ENCODE measurements at places on chromosomes 7 and 10.

GRCh38 chr10:93437946-93438612 lies 44.1 kb downstream of the MYOF start:
- no peak for DNase-seq

DNA sequence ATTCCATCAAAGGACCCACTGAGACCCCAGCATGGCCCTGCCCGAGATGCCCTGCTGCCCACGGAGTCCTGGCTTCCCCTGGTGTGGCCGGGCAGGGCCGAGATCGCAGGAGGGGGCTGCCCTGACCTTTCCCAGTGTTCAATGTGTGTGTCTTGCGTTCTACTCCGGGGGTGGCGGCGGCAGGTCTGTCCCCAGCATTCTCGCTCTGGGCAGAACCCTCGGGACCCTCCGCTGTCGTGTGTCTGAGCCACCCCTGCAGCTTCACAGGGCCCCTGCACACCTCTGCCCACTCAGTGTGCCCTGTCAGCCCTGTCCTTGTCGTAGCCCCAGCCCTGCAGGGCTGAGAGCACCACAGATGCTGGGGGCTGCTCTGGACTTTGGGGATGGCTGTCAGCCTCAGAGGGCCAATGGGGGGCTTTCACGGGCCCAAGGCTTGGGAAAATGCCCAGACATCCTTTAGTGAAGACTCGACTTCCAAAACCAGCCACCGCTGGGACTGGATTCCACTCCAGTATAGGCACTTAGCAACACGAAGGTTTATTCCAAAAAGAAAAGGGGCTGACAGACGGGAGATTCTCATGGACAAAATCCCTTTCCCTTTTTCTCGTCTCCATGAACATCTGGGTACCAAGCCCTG lies 30.0 kb upstream of the KNDC1 start:
- DNase-seq: no peak

DNA sequence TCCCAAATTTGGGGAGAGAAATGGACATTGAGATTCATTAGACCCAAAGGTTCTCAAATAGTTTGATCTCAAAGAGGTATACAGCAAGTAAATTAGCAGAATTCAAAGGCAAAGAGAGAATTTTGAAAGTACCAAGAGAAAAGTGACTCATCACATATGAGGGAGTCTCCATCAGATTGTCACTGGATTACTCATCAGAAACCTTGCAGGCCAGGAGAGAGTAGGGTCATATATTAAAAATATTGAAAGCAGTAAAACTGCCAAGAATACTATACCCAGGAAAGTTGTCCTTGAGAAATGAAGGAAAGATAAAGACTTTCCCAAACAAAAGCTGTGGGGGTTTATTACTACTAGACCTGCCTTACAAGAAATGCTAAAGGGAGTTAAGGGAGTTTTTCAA lies 140.6 kb downstream of the TMEM168 start:
- DNase-seq: no peak

GRCh38 chr10:124359336-124359832 lies 59.3 kb downstream of the OAT start:
- no peak for DNase-seq

DNA sequence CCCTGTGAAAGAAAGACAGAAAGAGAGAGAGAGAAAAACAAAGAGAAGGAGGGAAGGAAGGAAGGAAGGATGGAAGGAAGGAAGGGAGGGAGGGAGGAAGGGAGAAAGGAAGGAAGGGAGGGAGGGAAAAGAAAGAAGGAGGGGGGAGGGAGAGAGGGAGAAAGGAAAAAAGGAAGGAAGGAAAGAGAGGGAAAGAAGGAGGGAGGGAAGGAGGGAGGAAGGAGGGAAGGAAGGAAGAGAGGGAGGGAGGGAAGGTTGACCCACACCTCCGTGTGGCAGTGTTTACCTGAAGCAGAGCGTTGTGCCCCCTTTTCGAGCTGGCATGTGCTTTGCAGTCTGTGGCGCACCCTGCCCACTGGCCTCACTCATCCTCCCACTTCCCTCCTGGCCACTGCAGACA lies 12.3 kb upstream of the MPP7 start:
- DNase-seq: no peak

DNA sequence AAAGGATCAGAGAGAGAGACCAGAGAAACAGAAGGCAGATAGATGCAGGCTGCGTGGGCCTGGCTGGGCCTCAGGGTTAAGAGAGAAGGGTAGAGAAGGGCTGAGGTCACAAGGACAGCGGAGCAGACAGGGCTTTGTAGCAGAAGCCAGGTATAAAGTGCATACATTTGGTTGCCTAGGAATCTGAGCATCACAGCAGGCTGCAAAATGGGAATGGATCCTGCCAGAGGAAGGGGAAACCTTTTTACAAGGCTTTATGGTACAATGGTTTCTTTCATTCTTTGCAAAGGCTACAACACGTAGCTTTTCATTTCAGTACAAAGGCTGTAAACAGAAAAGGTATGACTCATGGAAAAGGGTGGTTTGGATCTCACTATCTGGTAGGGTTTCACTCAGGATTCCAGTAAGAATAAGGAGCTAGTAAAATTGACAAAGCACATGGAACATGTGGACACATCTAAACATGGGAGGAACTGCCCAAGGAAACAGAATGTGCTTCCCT lies 275.1 kb downstream of the DOCK4 start:
- no peak for DNase-seq

GRCh38 chr10:132377326-132377725 lies 19.7 kb upstream of the PWWP2B start:
- DNase-seq: no peak

GRCh38 chr10:34789966-34790506 lies 25.1 kb downstream of the PARD3 start:
- no peak for DNase-seq

- DNase-seq: no peak
Observed at GRCh38 chr7:76423666-76424412, 911 bp upstream of the ZP3 start.
